ENCODE measurements at places on chromosomes 7 and 10.

DNA sequence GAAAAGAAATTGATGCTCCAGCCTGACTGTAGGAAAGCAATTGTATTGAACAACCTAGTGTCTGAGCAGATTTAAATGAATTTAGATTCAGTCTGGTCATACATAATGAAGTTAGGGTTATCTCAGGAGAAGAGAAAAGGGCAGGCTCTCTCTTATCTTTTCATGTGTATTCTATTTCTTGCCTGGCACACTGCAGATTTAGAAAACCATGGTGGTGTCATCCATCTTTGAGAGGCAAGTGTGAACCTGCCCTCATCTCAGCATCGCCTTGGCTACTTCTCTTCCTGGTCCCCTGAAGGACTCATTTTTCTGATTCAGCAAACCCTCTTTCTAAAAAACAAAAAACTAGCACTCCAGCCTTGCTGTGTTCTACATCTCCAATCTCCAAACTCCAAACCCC is 137.7 kb downstream of the LRRC4 start:
- no peak overlapping the region for H3K4me3 ChIP-seq
- DNase-seq, result no peak

DNA sequence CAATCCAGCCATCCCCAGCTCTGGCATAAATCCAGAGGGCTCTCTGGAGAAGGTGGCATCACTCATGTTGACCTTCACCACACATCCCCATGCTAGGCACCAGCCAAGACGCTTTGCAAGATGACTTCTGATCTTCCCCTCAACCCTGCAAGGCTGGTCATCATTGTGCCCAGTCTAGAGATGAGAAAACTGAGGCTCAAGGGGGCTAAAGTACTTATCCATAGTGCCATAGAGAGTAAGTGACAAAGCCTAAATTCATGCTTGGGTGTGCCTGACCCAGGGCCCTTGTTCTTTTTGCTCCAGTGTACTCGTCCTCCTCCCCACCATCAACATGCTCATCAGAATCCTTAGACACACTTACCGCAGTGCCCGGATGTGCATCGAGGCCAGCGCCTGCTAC is 1.7 kb upstream of the C10orf105 start:
- no peaks in the 10 kb centered on the region for H3K36me3 ChIP-seq
- DNase-seq, result no peak
- peaks cover 44% of the 10 kb centered on the region for H3K4me1 ChIP-seq
- no peak overlapping the region for H3K27ac ChIP-seq

- H3K4me3 ChIP-seq, result no peak overlapping the region
- no peaks in the 10 kb centered on the region for H3K27me3 ChIP-seq
- H3K36me3 ChIP-seq, result peaks cover 3% of the 10 kb centered on the region
- no peak for DNase-seq
Measured at GRCh38 chr7:128041203-128041602, 10.0 kb upstream of the LRRC4 start.

DNA sequence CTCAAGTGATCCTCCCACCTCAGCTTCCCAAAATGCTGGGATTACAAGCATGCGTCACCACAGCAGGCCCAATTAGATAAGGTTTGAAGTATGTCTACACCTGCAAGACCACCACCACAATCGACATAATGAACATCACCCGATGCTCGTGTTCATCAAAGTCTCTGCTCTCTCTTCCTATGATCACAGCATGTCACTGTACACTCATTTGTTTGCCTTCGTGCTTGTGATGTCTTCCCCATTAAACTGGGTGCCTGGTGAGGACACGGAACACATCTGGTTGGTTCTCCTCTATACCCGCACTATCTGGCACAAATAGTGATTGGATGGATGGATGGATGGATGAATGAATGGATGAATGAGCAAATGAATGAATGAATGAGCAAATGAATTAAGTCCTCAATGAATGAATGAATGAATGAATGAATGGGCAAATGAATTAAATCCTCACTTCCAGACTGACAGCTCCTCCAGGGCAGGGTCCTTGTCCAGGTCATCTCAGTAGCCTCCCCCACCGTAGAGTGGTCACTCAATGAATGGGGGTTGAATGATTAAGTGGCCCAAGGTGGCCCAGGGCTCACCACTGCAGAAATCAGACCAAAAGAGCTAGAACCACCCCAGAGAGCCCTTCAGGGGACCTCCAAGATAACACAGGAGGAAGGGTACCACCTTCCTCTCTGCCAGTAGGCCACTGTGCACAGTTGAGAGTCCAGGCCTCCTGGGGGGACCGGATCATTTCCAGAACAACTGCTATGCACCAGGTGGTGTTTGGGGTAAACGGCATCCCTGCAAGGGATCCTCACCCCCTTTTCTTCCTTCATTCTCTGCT is 101.9 kb upstream of the TNRC18 start:
- peaks cover 51% of the 10 kb centered on the region for H3K36me3 ChIP-seq
- no peak for DNase-seq
- peaks cover 31% of the 10 kb centered on the region for H3K4me1 ChIP-seq
- peak overlapping the region; percentile 95 for H3K4me3 ChIP-seq
- peak overlapping the region; percentile 92 for H3K27ac ChIP-seq
- peaks cover 19% of the 10 kb centered on the region for H3K27me3 ChIP-seq

DNA sequence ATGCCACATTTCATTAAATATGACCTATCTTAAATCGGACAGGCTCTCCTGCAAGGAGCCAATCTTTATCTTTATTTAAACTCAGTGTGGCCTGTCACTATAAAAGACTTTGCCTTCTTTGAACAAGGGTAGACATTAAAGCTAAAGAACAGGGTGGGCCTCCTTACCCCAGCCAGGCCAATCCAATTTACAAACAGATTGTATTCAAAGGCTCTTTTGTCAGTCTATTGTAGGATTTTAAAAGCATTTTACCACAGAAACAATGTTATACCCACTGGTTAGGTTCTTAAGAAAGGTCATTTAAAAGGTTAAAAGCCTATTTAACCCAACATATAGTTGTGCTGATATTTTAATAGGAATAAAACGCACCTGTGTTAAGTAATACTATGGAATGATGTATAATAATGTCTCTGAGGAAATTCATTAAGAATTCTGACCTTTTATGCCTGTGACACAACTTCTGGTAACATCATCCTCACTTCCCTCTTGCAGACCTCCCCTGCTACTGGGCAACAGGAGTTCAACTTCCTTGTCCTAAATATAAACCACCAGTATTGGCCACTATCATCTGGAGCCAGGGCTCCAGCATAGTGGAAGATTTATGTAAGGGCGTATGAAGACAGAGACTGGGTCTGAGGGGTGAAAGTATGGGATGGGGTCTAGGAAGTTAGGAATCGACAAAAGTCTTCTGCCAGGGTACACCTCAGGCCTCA is 32.5 kb downstream of the MTERF1 start:
- no peak for DNase-seq
- H3K27me3 ChIP-seq, result no peaks in the 10 kb centered on the region
- no peaks in the 10 kb centered on the region for H3K36me3 ChIP-seq
- H3K4me3 ChIP-seq, result no peak overlapping the region
- no peaks in the 10 kb centered on the region for H3K4me1 ChIP-seq
- no peak overlapping the region for H3K27ac ChIP-seq

DNA sequence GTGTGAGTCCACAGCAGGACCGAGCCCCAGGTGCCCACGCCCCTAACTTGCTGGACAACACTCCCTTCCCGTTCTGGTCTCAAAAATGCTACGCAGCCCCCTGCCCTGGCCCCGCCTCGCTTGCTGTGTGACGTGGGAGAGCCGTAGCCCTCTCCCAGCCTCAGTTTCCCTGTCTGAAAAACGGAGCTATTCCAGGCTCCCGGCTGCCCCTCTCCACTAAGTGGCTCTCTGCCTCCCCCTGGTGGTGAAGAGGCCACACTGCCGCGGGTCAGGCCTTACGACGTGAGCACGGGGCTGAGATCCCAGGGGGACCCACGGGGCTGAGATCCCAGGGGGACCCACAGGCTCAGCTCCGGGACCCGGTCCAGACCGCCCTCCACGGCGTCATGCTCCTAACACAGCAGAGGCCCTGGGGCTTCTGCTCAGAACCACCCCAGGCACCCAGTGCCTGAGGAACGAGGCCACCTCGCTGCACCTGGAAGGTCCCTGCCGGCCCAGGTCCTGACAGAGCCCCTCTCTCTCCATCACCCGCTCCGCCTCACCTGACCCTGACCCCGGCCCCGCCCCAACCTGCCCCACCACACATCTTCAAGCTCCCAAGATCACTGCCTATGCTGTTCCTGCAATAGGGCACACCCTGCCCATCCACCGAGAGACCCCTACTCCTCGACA is 26.7 kb downstream of the MICALL2 start:
- peaks cover 13% of the 10 kb centered on the region for H3K27me3 ChIP-seq
- no peak overlapping the region for H3K27ac ChIP-seq
- no peaks in the 10 kb centered on the region for H3K36me3 ChIP-seq
- peak; percentile 85 for DNase-seq
- H3K4me1 ChIP-seq, result peaks cover 2% of the 10 kb centered on the region

DNA sequence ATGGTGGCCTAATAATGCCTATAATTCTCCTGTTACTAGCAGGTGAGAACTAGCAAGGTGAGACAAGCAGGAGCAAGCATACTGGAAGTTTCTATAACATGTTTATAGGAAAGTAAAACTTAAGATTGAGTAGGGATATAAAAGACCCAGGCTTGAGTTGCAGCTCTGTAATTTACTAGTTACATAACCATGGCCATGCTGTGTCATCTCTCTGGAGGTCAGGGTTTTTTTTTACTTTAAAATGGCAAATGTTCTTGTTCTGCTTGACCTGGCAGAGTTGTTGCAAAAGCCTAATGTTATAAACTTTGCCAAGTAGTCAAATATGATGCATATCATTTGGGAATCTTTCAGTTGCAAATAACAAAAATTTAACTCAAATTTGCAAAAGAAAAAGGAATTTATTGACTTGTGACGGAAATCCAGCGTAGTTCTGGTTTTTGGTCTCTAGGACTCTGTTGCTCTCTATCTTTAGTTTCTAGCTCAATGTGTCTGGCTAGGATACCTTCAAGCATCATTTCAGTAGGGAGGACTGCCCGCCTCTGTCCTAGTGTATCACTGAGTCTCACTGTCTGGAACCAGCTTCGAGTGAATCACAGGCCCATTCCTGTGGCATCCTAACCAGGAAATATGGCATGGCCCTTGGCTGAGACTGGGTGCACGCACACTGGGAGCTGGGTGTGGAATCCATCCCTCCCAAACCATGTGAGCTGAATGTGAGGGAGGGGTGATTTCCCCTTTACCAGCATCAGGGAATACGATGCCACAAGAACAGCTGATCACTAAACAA is 67.9 kb downstream of the ADAM22 start:
- no peak overlapping the region for H3K27ac ChIP-seq
- H3K4me3 ChIP-seq, result no peak overlapping the region
- DNase-seq, result no peak
- no peaks in the 10 kb centered on the region for H3K27me3 ChIP-seq
- no peaks in the 10 kb centered on the region for H3K4me1 ChIP-seq
- H3K36me3 ChIP-seq, result no peaks in the 10 kb centered on the region

DNA sequence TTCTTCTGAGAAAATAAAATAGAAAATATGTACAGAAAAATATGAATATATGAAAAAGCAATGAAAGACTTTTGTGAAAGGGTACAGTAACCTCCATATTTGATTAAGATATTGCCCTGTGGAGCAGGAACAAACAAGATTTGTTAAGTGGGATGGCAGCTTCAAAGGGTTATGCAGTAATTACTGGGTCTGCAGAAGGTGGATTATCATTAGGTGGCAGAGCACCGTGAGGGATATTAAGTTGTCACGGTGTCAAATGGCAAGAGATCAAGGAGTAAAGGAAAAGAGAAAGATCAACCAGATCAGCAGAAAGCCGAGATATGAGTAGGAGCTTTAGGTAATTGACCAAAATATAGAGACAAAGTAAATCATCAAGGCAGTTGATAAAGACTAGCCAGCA is 44.1 kb downstream of the DGKB start:
- no peak overlapping the region for H3K4me3 ChIP-seq
- no peak for DNase-seq
- no peaks in the 10 kb centered on the region for H3K4me1 ChIP-seq
- H3K36me3 ChIP-seq, result no peaks in the 10 kb centered on the region
- no peaks in the 10 kb centered on the region for H3K27me3 ChIP-seq

DNA sequence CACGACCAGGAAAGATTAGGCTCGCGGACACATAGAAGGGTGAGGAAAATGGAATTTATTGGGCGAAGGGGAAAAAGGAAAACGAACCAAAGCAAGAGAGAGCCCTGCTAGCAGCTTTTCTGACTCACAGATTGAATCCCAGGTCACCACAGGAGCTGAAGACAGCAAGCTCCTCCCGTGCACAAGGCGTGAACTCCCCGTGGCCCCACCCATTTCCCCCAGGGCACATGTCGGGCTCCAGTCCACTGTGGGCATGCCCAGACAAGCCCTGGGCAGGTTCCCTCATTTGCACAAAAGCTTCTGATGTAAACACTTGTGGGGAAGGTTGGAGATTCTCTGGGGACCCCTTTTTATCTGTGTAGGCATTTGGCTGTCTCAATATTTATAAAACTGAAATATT is 582.4 kb downstream of the SUGCT start:
- H3K27ac ChIP-seq, result no peak overlapping the region
- peak; percentile 40 for DNase-seq
- H3K4me3 ChIP-seq, result no peak overlapping the region
- no peaks in the 10 kb centered on the region for H3K36me3 ChIP-seq

- no peak overlapping the region for H3K27ac ChIP-seq
- H3K4me3 ChIP-seq, result no peak overlapping the region
- H3K4me1 ChIP-seq, result peaks cover 59% of the 10 kb centered on the region
- H3K36me3 ChIP-seq, result peaks cover 65% of the 10 kb centered on the region
- no peaks in the 10 kb centered on the region for H3K27me3 ChIP-seq
- DNase-seq, result no peak
Measured at GRCh38 chr10:88899886-88900285, 19.8 kb downstream of the STAMBPL1 start.

DNA sequence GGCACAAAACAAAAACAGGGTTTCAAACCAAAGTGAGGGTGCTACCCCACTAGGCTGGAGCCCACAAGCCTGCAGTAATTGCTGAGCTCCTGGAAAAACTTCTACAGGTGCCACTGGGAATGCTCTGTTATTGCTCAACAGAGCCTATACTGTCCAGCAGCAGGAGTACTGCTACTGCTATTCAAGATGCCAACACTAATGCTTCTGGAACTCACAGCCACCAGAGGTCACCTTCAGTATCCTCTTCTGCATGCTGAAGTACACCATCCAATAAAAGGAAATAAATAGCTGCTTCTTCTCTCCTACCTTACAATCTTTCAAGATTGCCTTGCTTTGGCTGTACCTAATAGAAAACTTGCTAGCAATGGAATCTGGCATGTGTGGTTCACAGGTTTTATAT is 222.0 kb downstream of the LRRN3 start:
- no peaks in the 10 kb centered on the region for H3K36me3 ChIP-seq
- no peak overlapping the region for H3K27ac ChIP-seq
- no peak for DNase-seq

DNA sequence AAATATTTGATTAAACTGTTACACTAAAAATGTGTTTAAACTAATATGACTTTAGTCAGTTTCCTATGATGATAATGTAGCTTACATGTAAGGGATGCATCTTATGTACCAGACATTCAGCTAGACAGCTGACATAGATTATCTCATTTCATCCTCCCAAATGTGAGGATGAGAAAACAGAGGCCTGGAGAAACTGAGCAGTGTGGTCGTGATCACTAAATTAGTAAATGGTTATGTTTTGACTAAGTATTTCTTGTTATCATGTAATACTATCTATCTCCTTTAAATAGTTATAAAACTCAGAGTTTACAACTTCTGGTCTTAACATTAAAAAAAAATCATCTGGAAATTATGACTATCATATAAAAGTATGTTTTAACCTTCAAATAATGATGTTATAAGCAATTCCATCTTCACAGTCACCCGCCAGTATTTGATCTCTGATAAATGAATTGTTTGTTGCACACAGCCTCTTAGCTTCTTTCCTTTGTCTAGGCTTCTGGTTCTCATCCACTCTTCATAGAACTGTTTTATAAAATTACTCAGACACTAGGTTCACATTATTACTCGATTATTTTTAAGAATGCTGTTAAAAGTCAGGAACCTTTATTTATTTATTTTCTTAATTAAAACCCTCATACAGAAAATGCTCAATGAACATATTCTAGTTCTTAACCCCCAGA is 33.6 kb upstream of the HDAC9 start:
- no peak overlapping the region for H3K4me3 ChIP-seq
- DNase-seq, result no peak
- H3K27me3 ChIP-seq, result no peaks in the 10 kb centered on the region
- H3K4me1 ChIP-seq, result no peaks in the 10 kb centered on the region

Measured in activated naive CD4-positive, alpha-beta T cell treated with anti-CD3 and anti-CD28 coated beads, Interleukin-2, amount 10 ng/mL, durations not matched to agents 7 days and 5 days (primary cell).